ENCODE measurements at places on chromosomes 2 and 18. TPM values are rescaled to one million over a fixed set of nuclear protein-coding genes. Genes with fewer than 3 reads are reported as not detected.

GRCh38 chr2:58239243-58239925 lies 1.7 kb downstream of the FANCL start:
- H3K4me3 ChIP-seq: peak overlapping the region; percentile 40
- DNase-seq: no peak
- H3K36me3 ChIP-seq: peaks cover 13% of the 10 kb centered on the region
- H3K27me3 ChIP-seq: peaks cover 5% of the 10 kb centered on the region
- H3K27ac ChIP-seq: no peak overlapping the region

TYW5 gene
- 9.3 TPM for total RNA-seq

DNA sequence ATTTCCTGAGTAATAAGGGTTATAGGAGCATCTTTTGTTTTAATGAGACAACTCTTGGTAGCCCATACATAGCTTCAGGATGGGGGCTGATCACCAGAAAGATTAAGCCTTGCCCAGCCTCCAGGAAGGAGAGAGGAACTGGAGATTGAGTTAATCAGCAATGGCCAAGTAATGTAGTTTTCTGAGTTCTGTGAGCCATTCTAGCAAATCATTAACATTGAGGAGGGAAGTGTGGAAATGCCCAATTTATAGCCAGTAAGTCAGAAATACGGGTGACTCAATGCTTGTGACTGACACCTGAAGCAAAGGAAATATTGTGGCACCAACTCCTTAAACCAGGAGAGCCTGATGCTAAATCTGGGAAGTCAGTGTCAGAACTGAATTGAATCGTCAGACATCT lies 205.1 kb upstream of the SRD5A2 start:
- no peak overlapping the region for H3K4me3 ChIP-seq
- no peak for DNase-seq
- H3K4me1 ChIP-seq: no peaks in the 10 kb centered on the region
- H3K27me3 ChIP-seq: peaks cover 11% of the 10 kb centered on the region
- H3K36me3 ChIP-seq: no peaks in the 10 kb centered on the region

MGAT4A gene
- total RNA-seq: 152 TPM

DNA sequence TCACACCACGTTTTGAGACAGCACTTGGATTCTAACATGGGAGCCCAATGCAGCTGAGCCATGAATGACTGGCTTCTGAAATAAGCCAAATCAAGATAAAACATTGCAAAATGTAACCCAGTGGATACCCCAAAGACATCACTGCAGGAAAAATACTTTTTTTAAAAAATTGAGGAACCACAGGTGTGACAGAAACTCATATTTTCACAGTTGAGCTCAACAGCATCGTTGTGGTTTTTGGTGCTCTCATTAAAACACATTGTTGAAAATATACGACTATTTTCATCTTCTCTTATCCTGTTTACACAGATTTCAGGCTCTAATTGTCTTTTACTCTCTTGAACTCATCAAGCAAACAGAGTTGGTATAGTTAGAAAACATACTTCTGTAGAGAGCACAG lies 429.3 kb upstream of the VRK2 start:
- no peak for DNase-seq
- no peak overlapping the region for H3K4me3 ChIP-seq

- no peak for DNase-seq
- no peak overlapping the region for H3K27ac ChIP-seq
- peaks cover 1% of the 10 kb centered on the region for H3K4me1 ChIP-seq
- H3K4me3 ChIP-seq: no peak overlapping the region
These were observed 89.2 kb upstream of the CTDP1 start for GRCh38 chr18:79590191-79591031.

FLACC1 gene
- total RNA-seq: 4.9 TPM

- no peak overlapping the region for H3K4me3 ChIP-seq
- H3K4me1 ChIP-seq: no peaks in the 10 kb centered on the region
- no peak overlapping the region for H3K27ac ChIP-seq
These were observed 111.7 kb upstream of the SCN1A start for GRCh38 chr2:166239548-166239947.

GRCh38 chr2:157056200-157056676 lies 201.3 kb upstream of the GALNT5 start:
- DNase-seq: no peak
- H3K4me1 ChIP-seq: no peaks in the 10 kb centered on the region
- no peaks in the 10 kb centered on the region for H3K36me3 ChIP-seq
- H3K27me3 ChIP-seq: peaks cover 3% of the 10 kb centered on the region
- H3K4me3 ChIP-seq: no peak overlapping the region
- no peak overlapping the region for H3K27ac ChIP-seq

Data from activated naive CD8-positive, alpha-beta T cell treated with anti-CD3 and anti-CD28 coated beads, Interleukin-2, amount 10 ng/mL, durations not matched to agents 7 days and 5 days (primary cell).